ENCODE measurements at places on chromosomes 6 and 20.

GRCh38 chr6:118581489-118581959, 33.4 kb downstream of the PLN start:
- DNase-seq: no peak

DNA sequence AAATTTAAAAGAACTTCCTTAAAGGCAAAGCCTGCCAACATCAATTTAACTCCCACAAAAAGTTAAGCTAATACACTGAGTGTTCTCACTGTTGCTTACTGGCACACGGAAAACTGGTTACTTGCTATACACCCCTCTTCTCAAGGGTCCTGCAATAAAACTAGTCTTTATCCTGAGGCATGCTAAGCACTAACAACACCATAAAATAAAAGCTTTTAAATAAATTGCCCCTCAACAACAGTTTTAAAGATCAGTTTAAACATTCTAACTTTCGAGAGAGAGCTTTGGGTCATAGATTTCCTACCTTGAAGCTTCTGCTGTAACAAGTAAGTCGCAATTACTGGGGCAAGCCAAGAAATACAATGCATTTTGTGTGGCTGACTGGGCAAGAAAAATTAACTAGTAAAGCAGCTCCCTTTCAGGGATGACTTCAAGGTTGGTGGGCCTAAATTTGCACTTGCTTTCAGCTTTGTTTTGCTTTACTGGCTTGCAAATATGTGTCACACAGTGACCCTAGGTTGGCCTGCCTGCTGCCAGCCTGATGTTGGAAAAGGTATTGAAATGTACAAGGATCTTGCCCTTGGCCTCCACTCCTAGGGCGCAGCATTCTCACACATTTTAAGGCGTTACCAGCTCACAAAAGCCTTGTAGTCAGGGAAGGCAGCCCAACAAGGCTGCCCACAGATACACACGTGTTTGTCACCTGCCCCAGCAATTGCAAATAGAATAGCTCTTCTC, 4.0 kb upstream of the HEY2 start:
- no peak for DNase-seq

DNA sequence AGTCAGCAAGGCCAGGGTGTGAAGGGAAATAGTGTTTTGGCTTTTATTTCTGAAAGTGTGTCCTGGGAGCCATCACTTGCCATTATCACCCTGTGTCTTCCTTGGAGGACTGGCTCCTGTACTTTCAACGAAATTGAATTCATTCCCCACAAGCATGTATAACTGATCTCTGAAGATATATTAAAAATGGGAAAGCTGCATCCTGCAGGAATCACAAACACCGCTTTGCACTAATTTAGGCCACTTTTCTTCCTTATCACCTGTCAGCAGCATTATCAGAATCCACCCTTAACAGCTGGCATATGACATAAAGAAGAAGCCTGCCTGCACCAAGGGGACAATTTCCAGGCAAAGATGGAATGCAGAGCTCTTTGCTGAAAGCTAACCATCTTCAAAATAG, 56.2 kb downstream of the LAMP5 start:
- DNase-seq: no peak

GRCh38 chr6:147793871-147794643, 285.6 kb downstream of the SAMD5 start:
- no peak for DNase-seq

DNA sequence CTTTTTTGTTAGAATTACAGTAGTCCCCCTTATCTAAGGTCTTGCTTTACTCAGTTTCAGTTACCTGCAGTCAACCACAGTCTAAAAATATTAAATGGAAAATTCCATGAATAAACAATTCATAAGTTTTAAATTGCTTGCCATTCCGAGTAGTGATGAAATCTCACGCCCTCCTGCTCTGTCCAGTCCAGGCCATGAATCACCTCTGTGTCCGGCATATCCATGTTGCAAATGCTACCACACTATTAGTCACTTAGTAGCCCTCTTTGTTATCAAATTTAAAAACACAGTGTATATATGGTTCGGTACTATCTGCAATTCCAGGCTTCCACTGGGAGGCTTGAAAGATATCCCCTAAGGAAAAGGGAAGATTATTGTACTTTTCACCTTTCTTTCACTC, 164.6 kb upstream of the FAM83B start:
- DNase-seq: no peak
